ENCODE measurements at places on chromosomes 7 and 10.

- DNase-seq, result no peak
Observed at GRCh38 chr10:67969875-67970274, 85.4 kb downstream of the SIRT1 start.

GRCh38 chr7:17497549-17498167 lies 199.2 kb downstream of the AHR start:
- DNase-seq, result no peak

GRCh38 chr10:14294347-14295059 lies 36.2 kb downstream of the FRMD4A start:
- no peak for DNase-seq

DNA sequence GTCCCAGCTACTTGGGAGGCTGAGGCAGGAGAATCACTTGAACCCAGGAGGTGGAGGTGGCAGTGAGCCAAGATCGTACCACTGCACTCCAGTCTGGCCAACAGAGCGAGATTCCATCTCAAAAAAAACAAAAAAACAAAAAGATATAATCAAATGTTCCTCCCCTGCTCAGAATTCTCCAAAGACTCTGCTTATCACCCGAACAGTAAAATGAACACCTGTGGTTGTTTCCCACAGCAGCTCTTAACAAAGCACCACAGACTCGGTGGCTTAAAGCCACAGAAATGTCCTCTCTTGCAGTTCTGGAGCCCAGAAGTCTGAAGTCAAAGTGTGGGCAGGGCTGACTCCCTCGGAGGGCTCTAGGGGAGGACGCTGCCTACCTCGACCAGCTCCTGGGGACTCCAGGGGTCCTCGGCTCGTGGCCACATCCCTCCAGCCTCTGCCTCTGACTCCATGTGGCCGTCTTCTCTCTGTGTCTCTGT lies 4.1 kb upstream of the INTS1 start:
- DNase-seq, result no peak

DNA sequence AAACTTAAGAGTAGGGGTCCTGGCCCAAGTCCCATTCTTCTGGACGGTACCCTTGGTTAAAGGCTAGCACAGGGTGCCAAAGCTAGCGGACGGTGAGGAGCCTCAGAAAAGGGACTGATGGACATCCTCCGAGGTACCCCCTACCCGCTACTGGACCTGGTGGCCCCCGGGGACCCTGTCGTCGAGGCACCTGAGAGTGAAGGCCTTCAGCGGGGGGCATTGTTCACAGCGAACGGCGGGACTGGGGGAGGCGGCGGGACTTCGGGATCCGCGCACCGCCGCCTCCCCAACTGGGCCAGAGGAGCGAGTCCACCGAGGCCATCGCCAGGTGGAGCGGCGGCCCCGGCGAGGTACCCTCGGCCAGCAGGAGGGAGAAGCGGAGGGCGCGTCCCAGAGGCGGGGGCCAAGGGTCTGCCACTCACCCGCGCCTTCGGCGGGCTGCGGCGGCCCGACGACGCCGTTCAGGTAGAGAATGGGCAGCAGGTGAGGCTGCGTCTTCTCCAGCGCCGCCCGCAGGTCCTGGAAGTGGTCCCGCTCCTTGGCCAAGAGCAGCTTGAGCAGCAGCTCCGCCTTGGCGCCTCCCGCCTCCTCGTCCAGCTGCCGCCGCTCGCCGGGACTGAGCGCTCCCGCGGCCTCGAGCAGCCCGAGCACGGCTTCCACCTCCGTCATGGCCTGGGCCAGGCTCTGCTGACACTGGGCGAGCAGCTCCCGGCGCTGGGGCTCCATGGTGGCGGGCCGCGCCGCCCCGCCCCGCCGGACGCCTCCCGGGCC lies 575 bp downstream of the DLG5 start:
- DNase-seq, result no peak

DNA sequence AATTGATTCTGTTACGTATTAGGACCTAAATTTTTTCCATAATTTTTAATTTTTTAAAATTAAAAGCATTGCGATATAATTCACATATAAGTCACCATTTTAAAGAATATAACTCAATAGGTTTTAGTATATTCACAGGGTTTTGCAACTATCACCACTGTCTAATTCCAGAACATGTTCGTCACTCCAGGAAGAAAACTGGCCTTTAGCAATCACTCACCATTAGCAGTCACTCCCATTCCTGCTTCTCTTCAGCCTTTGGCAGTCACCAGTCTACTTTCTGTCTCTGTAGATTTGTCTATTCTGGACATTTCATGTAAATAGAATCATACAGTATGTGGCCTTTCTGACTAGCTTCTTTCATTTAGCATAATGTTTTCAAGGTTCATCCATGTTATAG lies 176.5 kb downstream of the EXOC4 start:
- DNase-seq, result no peak

DNA sequence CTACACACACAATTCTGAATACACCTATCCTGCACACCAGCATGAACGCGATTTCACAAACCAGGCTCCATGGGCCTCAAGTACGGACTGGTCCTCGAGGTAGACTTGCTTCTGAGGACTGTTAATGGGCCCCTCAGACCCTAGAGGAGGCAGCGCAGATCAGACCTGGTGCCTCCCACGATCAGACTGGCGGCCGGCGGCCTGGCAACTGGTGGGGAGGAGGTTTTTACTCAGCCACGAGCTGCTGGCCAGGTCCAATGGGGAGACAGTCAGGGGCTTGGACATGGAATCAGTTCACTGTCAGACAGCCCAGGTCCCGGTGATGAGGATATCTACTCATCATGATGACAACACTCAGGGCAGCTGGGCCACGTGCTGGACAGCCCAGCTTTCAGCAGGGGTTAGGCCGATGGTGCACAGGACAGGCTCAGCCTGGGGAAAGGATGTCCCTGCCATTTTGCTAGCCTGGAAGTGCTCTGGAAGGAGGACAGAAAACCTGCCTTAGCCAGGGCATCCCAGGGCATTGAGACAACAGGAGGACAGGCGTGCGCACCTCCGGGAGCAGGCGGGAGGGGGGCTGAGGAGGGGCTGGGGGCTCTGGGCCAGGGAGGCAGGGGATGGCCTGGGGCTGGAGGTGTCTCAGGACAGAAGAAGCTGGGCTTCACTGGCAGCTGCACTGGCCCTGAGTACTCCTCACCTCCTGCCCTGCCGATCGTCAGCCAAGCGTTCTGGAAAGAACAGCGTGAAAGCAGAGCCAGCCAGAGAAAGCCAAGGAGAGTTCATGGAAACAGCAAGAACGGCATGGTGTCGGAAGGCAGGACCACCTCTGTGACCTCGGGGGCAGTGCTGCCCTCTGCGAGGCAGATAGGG lies 48.0 kb upstream of the RASGEF1A start:
- DNase-seq, result no peak

- no peak for DNase-seq
Observed at GRCh38 chr7:29325476-29325875, 130.9 kb downstream of the CHN2 start.

- DNase-seq, result no peak
Observed at GRCh38 chr10:78549140-78549935, 515.7 kb downstream of the RPS24 start.

- DNase-seq, result no peak
Observed at GRCh38 chr7:31669461-31669860, 17.6 kb upstream of the PPP1R17 start.

- DNase-seq, result no peak
Observed at GRCh38 chr10:113423981-113424721, 128.7 kb upstream of the HABP2 start.

DNA sequence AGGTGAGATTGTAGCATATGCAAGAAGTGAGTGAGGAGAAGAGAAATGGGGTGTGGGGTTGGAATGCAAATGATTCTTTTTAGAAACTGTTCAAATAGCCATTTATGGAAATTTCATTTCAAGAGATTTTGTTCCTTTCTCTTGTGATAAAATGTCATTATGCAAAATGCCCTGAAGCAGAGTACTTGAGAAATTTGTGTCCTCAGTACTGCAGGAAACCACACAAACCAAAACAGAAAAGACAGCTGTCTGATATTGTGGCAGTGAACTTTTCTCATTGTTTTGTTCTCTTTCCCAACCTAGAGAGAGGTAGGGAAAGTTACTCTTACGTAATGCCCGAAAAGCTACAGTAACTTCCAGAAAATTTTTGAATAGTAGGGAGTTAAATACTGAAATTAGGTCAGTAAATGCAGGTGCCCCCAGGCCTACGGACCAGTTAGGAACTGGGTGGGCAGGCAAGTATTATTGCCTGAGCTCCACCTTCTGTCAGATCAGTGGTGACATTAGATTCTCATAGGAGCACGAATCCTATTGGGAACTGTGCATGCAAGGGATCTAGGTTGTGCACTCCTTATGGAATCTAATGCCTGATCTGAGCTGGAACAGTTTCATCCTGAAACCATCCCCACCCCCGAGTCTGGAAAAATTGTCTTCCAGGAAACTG lies 34.0 kb downstream of the DLD start:
- no peak for DNase-seq

GRCh38 chr7:135960709-135961451 lies 16.3 kb downstream of the MTPN start:
- no peak for DNase-seq

DNA sequence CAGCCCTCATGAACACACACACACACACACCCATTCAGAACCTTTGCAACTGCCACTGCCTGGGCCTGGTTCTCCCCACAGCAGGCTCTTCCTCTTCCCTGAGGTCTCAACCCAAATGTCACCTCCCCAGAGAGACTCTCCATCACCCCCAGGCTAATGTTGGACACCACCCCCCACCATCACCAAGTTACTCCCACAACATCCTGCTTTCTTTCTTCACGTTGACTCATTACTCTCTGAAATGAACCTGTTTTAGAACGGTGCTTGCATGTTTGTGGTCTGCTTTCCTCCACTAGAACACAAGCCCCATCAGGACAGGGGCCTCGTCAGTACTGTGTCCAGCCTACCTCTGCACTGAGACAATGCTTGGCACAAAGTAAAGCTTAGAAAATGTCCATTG lies 16.0 kb downstream of the AFAP1L2 start:
- no peak for DNase-seq

DNA sequence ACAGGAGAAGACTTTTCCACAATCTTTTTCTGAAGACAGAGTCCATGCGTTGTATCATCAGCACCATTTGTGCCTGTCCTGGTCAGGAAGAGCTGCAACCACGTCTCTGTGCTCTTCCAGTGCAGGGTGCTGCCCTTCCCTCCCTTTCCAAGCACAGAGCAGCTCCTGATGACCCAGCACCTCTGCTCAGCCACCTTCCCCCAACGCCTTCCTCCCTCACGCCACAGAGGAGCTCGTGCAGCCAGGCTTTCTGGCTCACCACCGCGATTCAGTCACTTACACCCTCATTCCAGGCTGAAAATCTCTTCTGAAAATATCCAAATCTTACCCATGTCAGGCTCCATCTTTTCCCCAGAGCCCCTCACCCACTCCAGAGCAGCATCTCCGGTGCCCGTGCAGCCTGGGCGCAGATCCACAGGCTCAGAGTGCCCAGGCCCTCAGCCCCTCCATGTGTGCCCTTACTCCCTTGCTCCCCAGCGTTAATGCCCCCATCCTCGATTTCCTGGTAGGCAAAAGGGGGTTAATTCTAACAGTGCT lies 181.5 kb downstream of the DIP2C start:
- DNase-seq, result no peak

- no peak for DNase-seq
Observed at GRCh38 chr7:30430777-30431176, 47.8 kb downstream of the NOD1 start.

DNA sequence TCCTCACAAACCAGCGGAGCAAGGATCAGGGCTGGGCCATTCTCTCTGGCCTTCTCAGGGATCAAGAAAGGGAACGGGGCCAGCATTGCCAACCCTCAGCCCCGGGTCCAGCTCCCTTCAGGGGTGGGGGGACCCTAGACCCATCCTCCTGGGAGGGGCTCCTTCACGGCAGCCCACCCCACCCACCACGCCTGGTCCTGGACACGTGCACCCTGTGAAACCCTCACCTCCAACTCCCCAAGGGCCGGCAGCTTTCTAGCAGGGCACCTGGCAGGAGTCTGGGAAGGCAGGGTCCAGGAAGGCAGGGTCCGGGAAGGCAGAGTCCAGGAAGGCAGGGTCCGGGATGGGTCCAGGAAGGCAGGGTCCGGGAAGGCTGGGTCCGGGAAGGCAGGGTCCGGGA lies 46.6 kb upstream of the ADGRA1 start:
- no peak for DNase-seq

- DNase-seq, result no peak
Observed at GRCh38 chr7:30162622-30163124, 27.9 kb downstream of the MTURN start.

DNA sequence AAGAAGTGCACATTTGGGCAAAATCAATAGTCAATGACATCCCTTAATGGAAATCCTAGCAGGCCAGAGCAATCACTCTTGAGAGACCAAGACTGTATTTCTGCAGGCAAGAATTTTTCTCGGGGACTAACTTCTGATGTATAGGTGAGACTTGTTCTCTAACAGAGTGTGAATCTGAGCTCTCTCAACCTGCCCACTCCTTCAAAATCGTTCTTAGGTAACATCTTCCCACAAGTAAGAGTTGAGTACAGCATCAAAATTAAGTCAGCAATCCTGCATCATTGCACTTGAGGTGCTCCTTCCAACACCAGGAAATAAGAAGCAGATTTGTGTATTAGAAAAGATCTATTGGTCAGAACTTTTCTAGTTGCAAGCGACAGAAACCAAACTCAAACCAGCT lies 25.6 kb upstream of the GFRA1 start:
- DNase-seq, result no peak

DNA sequence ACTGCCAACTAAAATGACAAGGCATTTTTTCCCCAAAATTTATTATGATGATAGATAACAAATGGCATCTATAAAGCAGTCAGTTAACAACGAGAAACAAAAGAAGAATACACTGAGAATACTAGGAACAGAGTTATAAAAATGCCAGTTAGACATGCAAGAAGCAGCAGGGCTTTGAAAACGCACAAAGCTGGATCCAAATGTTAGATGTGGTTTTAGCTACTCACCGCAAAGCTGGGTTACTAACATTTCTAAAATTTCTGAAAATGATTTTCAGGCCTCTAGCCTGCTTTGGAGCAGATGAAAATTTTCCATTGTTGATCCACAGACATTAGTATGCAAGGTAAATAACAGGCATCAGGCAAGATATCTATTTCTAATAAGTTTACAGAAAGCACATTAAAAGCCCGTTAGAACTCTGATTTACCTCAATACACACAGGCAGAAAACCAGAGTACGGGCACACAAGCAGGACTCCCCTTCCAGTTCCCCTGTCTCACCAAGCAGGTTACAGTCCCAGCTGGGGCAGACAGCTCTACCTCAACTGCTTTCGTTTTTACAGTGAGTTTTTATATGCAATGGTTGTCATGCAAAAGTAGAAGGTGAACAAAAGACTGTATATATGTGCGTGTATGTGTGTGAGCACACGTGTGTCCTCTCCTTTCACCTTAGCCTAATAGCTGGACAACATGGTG lies 37.9 kb downstream of the GLI3 start:
- DNase-seq, result no peak

DNA sequence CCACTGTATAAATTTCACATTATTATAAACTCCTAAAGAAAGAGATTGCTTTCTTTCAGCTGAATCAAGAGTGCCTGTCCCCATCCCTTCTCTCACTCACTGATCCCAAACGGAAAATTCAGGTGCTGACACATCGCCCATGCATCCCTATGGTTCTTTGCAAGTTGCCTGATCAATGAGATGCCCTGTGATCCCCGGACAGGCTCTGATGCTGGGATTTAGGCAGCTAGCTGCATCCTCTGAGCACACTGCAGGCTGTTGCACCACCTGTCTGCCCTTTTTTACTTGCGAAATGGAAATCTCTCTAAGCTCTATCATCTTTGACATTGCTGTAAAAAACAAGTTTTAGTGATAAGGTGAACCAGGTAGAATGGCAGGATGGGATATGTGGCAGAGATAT lies 456.5 kb downstream of the GATA3 start:
- no peak for DNase-seq

Data from HS-27A (cell line).